ENCODE measurements at places on chromosomes 13 and 19. TPM values are rescaled to one million over a fixed set of nuclear protein-coding genes. Genes with fewer than 3 reads are reported as not detected.

Gene PEG3
- not detected for total RNA-seq

Gene ZNF563
- total RNA-seq: 3.7 TPM

Gene INSR
- total RNA-seq: 5.1 TPM

Gene TBC1D17
- 44.5 TPM for total RNA-seq

Gene PLK5
- total RNA-seq: not detected

Gene ZNF225
- total RNA-seq: 5.1 TPM

Gene NKG7
- total RNA-seq: 71.5 TPM

Gene GATAD2A
- 130 TPM for total RNA-seq

Gene TSPAN16
- total RNA-seq: not detected

Gene PTPRH
- not detected for total RNA-seq

Gene MCEMP1
- total RNA-seq: not detected

Gene SLC10A2
- not detected for total RNA-seq

Gene STAP2
- total RNA-seq: 11.3 TPM

Gene FLT3LG
- 398 TPM for total RNA-seq

Gene SGTA
- 37.8 TPM for total RNA-seq

Gene WBP4
- total RNA-seq: 8.6 TPM

Gene ERVK3-1
- total RNA-seq: 59.7 TPM

Gene EBI3
- total RNA-seq: 0.40 TPM

Gene SCGB2B2
- total RNA-seq: 0.18 TPM

Gene OR10H5
- total RNA-seq: not detected

Gene ZNF222
- total RNA-seq: 5.4 TPM

Gene SPRED3
- 1.8 TPM for total RNA-seq

Gene KBTBD6
- total RNA-seq: 6.7 TPM

Gene UNC13A
- 0.08 TPM for total RNA-seq

Gene TLE2
- total RNA-seq: 1.9 TPM

Gene SOHLH2
- total RNA-seq: not detected

Gene PDX1
- not detected for total RNA-seq

Gene ZNF763
- total RNA-seq: 2.7 TPM

Gene ZNF549
- total RNA-seq: 9.5 TPM

Gene FEM1A
- total RNA-seq: 10.9 TPM

Gene FBXO27
- not detected for total RNA-seq

Gene ZSCAN4
- not detected for total RNA-seq

Gene MTUS2
- total RNA-seq: not detected

Gene KIR2DL4
- total RNA-seq: not detected

Gene RNF113B
- total RNA-seq: not detected

Gene KL
- 0.20 TPM for total RNA-seq

Gene WTIP
- 0.25 TPM for total RNA-seq

Gene SLC25A41
- not detected for total RNA-seq

Gene LRRC63
- total RNA-seq: 0.79 TPM

Gene ZFP30
- total RNA-seq: 15.0 TPM

Gene REEP6
- 1.6 TPM for total RNA-seq

Gene CEACAM4
- total RNA-seq: not detected

Gene SACS
- total RNA-seq: 28.6 TPM

Gene CEACAM20
- total RNA-seq: not detected

Gene KLK4
- total RNA-seq: not detected

Gene LPAR6
- total RNA-seq: 94.7 TPM

Gene PCID2
- 54.0 TPM for total RNA-seq

Gene LAIR1
- 100 TPM for total RNA-seq

Gene ELAVL3
- not detected for total RNA-seq

Gene CLEC11A
- 0.98 TPM for total RNA-seq

Gene C1QTNF9B
- not detected for total RNA-seq

Gene ELL
- total RNA-seq: 19.9 TPM

Gene SELENOV
- total RNA-seq: not detected

Gene IL4I1
- 2.4 TPM for total RNA-seq

Gene DIAPH3
- 17.3 TPM for total RNA-seq

All from activated naive CD4-positive, alpha-beta T cell treated with anti-CD3 and anti-CD28 coated beads, Interleukin-2, amount 10 ng/mL, durations not matched to agents 5 hours and 36 hours (primary cell).